ENCODE measurements at places on chromosomes 4 and X.
A peak's percentile ranks its signal among the peaks of the same experiment; 100 is the strongest.

GRCh38 chr4:66558651-66559050, 888.4 kb upstream of the EPHA5 start:
- DNase-seq: no peak

GRCh38 chr4:1112174-1112820, 1.1 kb downstream of the RNF212 start:
- DNase-seq: no peak

- no peak for DNase-seq
These were observed 8.3 kb upstream of the MAP7D3 start for GRCh38 chrX:136259543-136259942.

GRCh38 chr4:152220201-152220666, 315.7 kb downstream of the FBXW7 start:
- DNase-seq: no peak

GRCh38 chrX:13778916-13779315, 38.0 kb downstream of the GPM6B start:
- DNase-seq: no peak

- DNase-seq: no peak
These were observed 32.2 kb downstream of the ZNF275 start for GRCh38 chrX:153366119-153366518.

GRCh38 chr4:143335979-143336780, 496 bp upstream of the GAB1 start:
- peak; percentile 97 for DNase-seq

DNA sequence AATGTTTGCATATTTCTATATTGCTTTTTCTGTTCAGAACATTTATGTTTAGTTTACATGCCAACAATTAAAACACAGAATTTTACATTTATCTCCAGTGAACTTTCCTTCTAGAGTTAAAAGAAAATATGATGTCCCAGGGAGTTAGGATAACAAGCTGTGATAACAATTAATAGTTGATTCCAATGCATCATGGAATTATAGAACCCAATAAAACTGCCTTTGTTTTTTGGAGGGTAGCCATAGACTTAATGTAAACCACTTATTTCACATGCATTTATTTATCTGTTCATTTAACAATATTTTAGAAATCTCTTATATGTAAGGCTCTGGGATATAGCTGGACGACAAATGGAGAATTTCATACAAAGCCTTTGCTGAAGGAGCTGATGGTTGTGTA, 180.0 kb downstream of the CFAP299 start:
- no peak for DNase-seq
